ENCODE measurements at places on chromosomes 12 and 14.

GRCh38 chr12:125255935-125256633 is 190.8 kb downstream of the AACS start:
- no peak for DNase-seq

- DNase-seq: no peak
Measured at GRCh38 chr12:126668961-126669360, 1598.0 kb upstream of the TMEM132C start.

- no peak for DNase-seq
Measured at GRCh38 chr14:103634156-103634555, 5.1 kb downstream of the KLC1 start.

DNA sequence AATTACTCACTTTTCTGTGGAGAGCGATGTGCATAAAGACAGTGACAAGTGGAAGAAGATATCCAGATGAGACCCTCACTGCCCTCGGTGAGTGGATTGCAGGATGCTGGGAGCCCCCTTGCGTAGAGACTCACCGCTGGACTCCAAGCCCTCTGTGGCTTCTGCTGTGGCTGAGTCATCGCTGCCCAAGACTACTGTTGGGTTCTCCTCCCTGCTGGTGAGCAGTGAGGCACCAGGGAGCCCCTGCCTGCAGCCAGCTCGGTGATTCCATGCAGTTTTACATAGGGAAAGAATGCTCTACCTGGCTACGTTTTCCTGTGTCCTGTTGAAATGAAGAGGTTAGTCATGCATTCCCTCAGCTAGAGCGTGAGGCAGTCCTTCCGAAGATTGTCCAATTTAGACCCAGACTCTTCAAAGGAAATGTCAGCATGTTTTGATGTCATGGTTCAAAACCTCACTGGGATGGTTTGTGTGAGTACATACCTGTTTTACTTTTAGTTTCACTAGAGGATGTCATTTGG is 28.2 kb downstream of the TRAF3 start:
- no peak for DNase-seq

- no peak for DNase-seq
Measured at GRCh38 chr12:2503036-2503435, 291.7 kb upstream of the FKBP4 start.

- DNase-seq: no peak
Measured at GRCh38 chr12:32828552-32828951, 68.0 kb downstream of the PKP2 start.

GRCh38 chr12:47590771-47591360 is 115.0 kb downstream of the RPAP3 start:
- peak; percentile 23 for DNase-seq

DNA sequence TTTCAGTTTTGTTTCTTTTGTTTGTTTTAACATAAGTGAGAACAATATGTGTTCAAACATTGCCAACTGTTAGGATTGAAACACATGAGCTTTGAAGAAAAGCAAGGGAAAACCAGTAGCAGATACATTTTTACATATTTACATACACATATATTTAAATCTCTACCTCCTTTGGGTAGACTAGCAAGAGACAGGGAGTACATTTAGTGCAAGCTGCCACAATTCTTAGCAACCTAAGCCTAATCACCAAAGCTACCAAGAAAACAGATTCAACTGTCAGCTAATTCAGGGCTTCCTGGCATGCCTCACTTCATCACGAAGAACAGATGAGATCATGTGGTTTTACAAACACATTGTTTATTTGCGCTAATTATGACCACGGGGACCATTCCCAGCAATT is 143.1 kb downstream of the PRIMA1 start:
- DNase-seq: no peak

GRCh38 chr12:129570796-129571400 is 332.9 kb downstream of the TMEM132D start:
- DNase-seq: no peak

GRCh38 chr12:14431975-14432374 is 66.5 kb downstream of the ATF7IP start:
- DNase-seq: no peak

Data from NCI-H526 (cell line).